ENCODE measurements at places on chromosomes 12 and 14.
A peak's percentile ranks its signal among the peaks of the same experiment; 100 is the strongest.

DNA sequence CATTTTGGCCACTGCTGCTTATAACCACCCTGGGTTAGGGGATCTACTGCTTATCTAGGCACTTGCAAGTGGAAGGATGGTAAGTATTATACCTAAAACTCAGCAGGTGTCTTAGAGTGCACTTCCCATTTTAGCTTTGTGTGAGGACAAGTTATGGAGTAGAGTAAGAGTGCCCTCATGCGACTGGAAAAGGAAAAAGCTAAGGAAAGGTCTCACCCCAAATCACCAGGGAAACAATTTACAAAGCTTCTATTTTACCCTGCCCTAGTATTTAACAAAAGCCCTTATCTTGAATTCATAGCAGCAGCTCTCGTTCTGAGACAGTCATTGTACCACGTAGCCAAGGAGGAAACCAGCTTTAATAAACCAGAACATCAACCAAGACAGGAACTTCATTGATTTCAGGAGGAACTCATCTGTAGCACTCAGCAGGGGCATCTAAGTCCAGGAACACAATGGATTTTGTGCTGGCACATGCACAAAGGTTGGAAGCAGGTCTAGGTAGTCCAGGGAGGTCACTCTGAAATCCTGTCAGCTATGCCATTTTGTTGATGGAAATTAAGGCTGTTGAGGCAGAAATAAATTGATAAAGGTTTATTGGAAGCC, 2.9 kb downstream of the RDH12 start:
- no peak for DNase-seq

- no peak for DNase-seq
Measured at GRCh38 chr12:50964432-50964831, 12.1 kb downstream of the HIGD1C start.

DNA sequence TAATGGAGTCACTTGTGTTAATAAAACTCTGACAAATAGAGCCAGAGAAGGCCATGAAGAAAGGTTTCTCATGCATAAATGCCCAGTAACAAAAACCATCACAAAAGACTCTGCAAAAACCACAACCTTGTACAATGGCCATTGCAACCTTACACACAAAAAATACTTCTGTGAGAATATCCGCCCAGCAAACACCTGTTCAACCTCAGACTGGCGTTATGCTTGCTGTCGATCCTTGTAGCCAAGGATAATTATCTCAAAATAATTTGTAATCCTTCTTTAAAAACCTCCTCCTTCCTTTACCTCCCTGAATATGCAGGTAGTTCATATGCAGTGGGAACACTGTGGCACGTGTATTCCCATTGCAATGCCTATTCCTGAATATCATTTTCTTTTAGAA, 157.1 kb downstream of the SLC41A2 start:
- DNase-seq, result no peak

GRCh38 chr14:58297412-58297761, 968 bp upstream of the ARID4A start:
- DNase-seq, result no peak

DNA sequence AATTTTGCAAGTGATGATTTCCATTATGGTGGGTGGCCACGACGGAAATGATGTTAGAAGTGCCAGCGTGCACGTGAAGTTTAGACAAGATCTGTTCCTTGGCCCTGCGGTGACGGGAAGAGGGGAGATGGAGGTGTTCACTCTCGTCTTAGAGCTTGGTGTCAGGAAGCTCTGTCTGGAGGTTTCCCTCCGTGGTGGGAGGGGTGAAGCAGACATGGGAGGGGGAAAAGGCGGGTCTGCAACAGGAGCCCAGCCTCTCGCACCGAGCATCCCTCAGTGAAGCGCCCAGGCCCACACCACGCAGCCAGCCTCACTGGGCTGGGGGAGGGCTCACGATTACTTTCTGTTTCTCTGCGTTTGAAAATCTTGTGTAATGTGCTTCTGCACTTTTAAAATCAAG, 26.3 kb downstream of the EML1 start:
- no peak for DNase-seq

GRCh38 chr14:103158688-103159087, 35.4 kb downstream of the TNFAIP2 start:
- DNase-seq, result no peak

DNA sequence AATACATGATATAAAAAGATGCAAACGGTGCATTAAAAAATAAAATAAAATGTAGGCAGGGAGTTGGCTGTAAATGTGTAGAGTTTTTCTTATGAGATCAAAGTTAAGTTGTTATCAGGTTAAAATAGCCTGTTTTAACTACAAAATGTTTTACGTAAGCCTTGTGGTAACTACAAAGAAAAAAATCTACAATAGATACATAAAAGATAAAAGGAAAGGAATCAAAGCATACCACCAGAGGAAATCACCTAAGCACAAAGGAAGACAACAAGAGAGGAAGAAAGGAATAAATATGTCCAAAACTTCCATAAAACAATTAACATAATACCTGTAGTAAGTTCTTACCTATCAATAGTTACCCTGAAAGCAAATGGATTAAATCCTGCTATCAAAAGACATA, 12.2 kb downstream of the NELL2 start:
- no peak for DNase-seq

- peak; percentile 84 for DNase-seq
Measured at GRCh38 chr12:112979041-112979680, 842 bp downstream of the OAS2 start.

GRCh38 chr14:100052819-100053218, 12.4 kb upstream of the EVL start:
- no peak for DNase-seq

- no peak for DNase-seq
Measured at GRCh38 chr12:75271576-75271975, 58.5 kb downstream of the CAPS2 start.

- no peak for DNase-seq
Measured at GRCh38 chr12:43636725-43637463, 84.9 kb upstream of the ADAMTS20 start.

GRCh38 chr12:124764451-124764850, 99.2 kb downstream of the SCARB1 start:
- DNase-seq, result peak; percentile 73

DNA sequence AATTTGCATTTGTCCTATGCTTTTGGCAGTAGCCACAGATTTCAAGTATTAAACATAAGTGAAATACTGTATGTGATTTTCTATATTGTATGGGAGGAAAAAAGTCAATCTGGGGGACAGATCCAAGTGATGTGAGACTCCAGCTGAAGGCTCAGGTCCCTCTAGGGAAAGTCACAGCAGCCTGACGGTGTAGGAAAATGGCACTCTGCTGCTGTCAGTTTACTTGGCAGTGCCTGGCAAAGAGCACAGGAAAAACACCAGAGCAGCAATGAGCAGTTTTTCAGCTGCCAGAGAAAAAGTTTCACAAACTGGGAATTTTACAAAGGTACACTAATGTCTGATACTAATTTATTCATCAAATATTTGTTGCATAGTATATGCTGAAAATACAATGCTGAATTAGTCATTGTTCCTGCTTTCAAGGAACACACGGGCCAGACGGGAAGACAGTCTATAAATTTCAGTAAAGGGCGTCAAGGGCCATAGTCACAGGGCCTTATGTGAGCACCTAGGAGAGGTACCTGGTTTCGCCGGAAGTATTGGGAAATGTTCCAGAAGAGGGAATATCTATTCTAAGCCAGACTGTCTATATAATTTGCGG, 66.2 kb upstream of the SLC38A2 start:
- no peak for DNase-seq

DNA sequence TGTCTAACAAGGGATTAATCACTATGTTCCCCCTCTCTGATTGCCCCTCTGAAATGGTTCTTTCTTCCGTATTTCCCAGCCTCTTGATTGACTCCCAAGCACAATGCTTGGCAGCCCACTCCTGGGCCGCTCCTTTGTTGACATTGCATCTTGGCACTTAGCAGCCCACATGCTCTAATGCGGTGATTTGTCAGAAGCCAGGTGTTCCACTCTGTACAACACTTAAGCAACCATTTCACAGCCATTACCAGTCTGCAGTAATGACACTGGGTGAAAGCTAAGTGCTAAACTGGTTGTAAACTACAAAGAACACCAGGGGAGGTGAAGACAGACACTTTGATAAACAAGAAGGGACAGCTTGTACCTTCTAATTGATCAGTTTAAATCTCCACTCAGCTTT, 353.5 kb downstream of the TMEM132D start:
- no peak for DNase-seq

- no peak for DNase-seq
Measured at GRCh38 chr12:17148706-17149105, 542.7 kb upstream of the LMO3 start.

- no peak for DNase-seq
Measured at GRCh38 chr12:24478254-24478653, 470.6 kb downstream of the BCAT1 start.

- no peak for DNase-seq
Measured at GRCh38 chr14:63193236-63193635, 11.0 kb upstream of the RHOJ start.

DNA sequence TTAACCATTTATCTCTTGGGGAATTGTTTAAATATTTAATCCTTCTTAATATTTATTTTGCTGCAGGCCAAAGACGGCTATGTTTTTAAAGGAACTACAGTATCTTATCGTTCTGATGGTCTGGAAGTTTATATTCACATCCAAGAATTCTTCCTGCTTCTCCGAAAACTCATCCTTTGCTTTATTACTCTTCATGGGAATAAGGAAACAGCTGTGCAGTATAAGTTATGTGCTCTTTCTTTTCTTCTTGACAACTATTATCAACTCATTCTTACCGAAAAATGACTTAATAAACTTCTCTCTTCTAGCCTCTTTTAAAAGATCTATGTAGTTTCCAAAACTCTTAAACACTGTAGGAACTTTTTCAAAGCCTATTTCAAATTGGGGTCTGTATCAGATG, 335.6 kb upstream of the NOVA1 start:
- DNase-seq, result no peak

GRCh38 chr12:117889098-117889497, 79.7 kb downstream of the KSR2 start:
- no peak for DNase-seq

GRCh38 chr12:74381958-74382357, 155.7 kb upstream of the ATXN7L3B start:
- no peak for DNase-seq

DNA sequence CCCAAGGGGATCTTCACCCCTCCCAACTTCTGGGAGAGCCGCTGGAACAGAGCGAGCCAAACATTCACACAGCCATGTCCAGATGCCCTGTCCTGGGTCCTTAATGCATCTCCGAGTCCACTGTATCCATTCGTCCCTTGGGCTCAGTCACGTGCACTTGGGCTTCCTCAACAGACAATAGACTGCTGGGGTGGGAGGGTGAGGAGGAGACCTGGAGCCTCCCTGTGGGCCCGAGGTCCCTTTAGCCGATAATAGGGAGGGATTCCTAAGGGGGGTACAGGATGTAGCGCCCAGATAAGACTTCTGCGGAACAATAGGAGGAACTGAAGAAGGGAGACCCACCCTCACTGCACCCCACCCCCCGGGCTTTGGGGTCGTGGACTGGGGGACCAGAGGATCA, 6.7 kb downstream of the ARHGEF25 start:
- no peak for DNase-seq

GRCh38 chr14:104371031-104371430, 208.5 kb upstream of the C14orf180 start:
- no peak for DNase-seq

DNA sequence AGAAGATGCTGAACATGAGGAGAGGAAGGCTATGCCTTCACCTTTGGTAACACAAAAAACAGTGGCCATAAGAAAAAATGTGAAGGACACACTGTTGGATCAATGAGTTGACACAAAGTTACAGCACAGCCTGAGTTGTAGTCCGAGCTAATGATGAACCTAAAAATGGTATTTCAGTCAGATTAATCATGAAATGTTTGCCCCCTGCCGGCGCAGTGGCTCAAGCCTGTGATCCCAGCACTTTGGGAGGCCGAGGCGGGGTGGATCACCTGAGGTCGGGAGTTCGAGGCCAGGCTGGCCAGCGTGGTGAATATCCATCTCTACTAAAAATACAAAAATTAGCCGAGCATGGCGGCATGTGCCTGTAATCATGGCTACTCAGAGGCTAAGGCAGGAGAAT, 1.3 kb upstream of the CAPRIN2 start:
- peak; percentile 47 for DNase-seq

- DNase-seq, result no peak
Measured at GRCh38 chr14:52283099-52283498, 15.6 kb downstream of the PTGDR start.

GRCh38 chr12:131862084-131862441, 32.4 kb upstream of the ULK1 start:
- no peak for DNase-seq

- peak; percentile 81 for DNase-seq
Measured at GRCh38 chr12:132449565-132450417, 40.2 kb upstream of the FBRSL1 start.

GRCh38 chr14:91163316-91163715, 49.4 kb downstream of the DGLUCY start:
- DNase-seq, result no peak

DNA sequence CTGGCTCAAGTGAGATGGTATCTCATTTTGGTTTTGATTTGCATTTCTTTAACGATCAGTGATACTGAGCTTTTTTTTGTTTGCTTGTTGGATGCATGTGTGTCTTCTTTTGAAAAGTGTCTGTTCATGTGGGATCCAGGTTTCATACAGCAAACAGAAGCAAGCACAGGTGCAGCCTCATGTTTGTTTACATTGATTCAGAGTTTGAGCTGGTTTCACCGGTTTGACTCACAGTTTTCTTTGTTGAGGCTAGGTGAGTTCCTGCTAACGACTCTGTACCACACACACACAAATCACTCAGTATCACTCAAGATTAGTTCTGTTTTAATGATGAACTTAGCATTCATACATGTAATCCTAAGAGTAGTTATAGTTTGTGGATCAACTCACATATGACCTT, 3.7 kb downstream of the OR10G2 start:
- no peak for DNase-seq

DNA sequence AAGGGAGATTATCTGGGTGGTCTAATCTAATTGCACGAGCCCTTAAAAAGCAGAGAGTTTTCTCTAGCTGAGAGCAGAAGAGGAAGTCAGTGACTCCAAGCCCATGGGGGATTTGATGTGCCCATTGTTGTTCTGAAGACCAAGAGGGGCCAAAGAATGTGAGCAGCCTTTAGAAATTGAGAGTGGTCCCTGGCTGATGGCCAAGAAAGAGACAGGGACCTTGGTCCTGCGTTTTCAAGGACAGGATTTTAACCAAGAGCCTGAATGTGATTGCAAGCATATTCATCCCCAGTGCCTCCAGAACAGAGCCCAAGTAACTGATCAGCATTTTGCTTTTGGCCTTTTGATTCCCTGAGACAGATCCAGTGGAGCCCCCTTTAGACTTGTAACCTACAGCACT, 1353.9 kb downstream of the AACS start:
- DNase-seq, result no peak

- no peak for DNase-seq
Measured at GRCh38 chr12:111186347-111186746, 182.5 kb downstream of the PHETA1 start.

GRCh38 chr12:116616536-116617248, 57.5 kb downstream of the MAP1LC3B2 start:
- DNase-seq, result no peak

DNA sequence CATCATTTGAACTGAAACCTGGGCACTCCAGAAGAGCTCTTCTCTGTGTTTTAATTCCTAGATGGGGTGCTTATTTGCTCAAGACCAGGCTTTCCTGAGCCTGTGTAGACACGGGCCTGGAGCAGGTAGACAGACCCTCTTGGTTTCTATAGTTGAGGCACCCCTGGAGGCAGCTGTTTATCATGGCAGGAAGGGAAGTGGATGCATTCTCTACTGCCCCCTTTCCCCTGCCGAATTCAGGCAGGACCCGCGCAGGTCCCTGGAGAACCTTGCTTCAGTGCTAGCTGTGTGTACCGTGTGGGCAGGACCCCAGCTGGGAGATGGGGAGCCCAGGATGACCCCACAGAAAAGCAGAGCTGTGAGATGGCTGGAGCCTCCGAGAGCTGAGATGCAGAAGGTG, 6.0 kb downstream of the CACNA1C start:
- no peak for DNase-seq

GRCh38 chr12:30774599-30774998, 19.8 kb upstream of the CAPRIN2 start:
- DNase-seq, result no peak

All from Peyer's patch (tissue), 4 donors.